Thymus (tissue), 14 donors: ENCODE measurements at places on chromosomes 2 and 18. TPM values are rescaled to one million over a fixed set of nuclear protein-coding genes. Genes with fewer than 3 reads are reported as not detected.

GRCh38 chr2:85935746-85936208 is 47.0 kb upstream of the ST3GAL5 start:
- H3K27me3 ChIP-seq, result no peaks in the 10 kb centered on the region
- no peaks in the 10 kb centered on the region for H3K4me1 ChIP-seq
- no peak for DNase-seq
- no peak overlapping the region for H3K4me3 ChIP-seq

DNA sequence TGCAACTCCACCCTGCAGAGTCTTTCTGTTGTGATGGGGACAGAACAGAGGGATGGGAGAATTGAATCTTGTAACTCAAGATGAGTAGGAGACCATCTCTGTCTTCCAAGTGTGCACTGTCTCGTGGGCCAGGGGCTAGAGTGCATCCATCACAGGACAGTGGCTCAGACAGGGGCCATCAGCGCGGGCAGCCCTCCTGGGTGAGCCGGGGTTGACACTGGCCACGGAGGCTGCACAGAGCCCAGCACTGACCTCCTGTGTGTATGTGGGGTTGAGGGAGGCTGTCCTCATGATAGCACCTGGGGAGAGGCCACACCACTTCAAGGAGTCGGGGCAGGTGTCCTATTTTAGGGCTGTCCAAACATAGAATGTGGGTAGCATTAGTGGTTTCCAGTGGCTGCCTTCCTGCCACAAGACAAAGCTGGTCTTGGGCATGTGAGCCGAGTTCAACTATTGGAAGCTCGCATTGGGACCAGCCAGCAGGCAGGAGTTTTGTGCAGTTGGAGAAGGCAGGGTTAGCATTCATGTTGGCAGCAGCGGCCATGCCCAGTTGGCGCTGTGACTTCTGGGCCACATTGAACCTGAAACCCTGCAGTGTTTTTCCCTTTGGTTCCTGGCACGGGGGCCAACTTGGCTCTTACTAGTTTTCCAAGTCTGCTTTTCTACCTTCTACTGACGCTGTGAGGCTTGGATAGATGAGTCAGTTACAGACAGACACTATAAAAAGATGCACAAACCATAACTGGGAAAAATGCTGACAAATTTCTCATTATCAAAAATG is 45.3 kb downstream of the ACOXL start:
- no peak for DNase-seq
- no peak overlapping the region for H3K4me3 ChIP-seq
- no peak overlapping the region for H3K27ac ChIP-seq
- H3K4me1 ChIP-seq, result no peaks in the 10 kb centered on the region
- H3K27me3 ChIP-seq, result peaks cover 11% of the 10 kb centered on the region
- H3K36me3 ChIP-seq, result no peaks in the 10 kb centered on the region

DNA sequence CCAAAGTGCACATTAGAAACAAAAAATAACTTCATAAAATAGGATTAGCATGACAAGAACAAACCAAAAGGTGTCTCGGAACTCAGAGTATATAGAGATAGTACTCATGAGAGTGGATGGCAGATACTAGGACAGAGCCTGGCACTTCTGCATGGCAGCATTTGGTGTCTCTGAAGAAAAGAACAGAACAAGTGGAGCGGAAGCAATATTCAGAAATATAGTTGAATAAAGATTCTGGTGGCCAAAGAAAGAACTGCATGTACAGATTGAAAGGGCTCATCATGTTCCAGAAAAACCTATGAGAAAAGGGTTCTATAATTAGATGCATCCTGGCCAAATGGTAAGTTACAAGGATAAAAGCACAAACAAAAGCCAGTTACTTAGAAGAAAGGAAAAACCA is 90.9 kb downstream of the CCDC138 start:
- no peak overlapping the region for H3K27ac ChIP-seq
- no peaks in the 10 kb centered on the region for H3K4me1 ChIP-seq
- H3K4me3 ChIP-seq, result no peak overlapping the region
- H3K27me3 ChIP-seq, result no peaks in the 10 kb centered on the region
- no peaks in the 10 kb centered on the region for H3K36me3 ChIP-seq
- DNase-seq, result no peak

DNA sequence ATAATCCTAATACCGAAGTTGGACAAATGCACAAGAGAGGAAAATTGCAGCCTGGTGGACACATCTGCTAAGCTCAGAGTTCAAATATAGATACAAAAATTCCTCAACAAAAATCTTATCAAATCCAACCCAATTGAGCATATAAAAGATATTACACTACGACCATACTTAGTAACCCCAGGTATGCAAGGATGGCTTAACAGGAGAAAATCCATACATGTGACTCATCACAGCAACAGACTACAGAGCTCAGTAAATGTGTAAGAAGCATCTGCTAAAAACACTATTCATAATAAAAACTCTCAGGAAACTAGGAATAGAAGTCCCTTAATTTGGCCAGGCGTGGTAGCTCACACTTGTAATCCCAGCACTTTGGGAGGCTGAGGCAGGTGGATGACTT is 28.3 kb downstream of the HS6ST1 start:
- H3K36me3 ChIP-seq, result peaks cover 59% of the 10 kb centered on the region
- no peaks in the 10 kb centered on the region for H3K27me3 ChIP-seq
- H3K4me3 ChIP-seq, result no peak overlapping the region
- peaks cover 5% of the 10 kb centered on the region for H3K4me1 ChIP-seq

DNA sequence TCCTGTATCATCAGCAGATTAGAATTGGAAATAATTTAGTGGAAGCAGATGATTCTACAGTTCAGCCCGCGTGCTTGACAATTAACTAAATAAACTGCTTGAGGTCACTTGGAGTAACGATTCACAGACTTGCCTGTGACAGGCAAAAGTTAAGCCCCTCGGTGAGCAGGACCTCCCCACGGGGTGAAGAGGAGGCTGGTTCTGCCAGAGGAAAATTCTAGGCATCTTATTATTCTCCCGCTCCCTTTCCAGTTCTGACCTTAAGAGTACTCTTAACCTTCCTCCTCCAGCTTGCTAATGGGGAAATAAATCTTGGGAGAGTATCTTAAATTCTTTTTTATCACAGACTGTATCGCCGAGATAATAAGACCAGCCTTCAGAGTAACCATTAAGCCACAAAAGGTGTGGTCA is 169.7 kb upstream of the SMAD2 start:
- H3K36me3 ChIP-seq, result no peaks in the 10 kb centered on the region
- H3K4me1 ChIP-seq, result no peaks in the 10 kb centered on the region
- H3K27ac ChIP-seq, result no peak overlapping the region
- DNase-seq, result no peak

DNA sequence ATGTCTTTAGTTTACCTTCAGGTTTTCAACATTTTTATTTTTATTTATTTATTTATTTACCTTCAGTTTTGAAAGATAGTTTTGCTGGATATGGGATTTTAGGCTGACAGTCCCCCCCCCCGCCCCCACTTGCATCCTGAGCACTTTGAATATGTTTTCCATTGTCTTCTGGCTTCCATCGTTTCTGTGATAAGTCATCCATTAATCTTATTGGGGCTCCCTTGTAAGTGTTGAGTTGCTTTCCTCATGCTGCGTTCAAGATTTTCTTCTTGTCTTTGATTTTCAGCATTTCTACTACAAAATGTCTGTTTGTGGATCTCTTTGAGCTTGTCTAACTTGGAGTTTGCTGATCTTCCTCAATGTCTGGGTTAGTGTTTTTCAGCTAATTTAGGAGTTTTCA is 19.4 kb upstream of the LDLRAD4 start:
- DNase-seq, result no peak
- no peak overlapping the region for H3K4me3 ChIP-seq
- no peaks in the 10 kb centered on the region for H3K4me1 ChIP-seq

DNA sequence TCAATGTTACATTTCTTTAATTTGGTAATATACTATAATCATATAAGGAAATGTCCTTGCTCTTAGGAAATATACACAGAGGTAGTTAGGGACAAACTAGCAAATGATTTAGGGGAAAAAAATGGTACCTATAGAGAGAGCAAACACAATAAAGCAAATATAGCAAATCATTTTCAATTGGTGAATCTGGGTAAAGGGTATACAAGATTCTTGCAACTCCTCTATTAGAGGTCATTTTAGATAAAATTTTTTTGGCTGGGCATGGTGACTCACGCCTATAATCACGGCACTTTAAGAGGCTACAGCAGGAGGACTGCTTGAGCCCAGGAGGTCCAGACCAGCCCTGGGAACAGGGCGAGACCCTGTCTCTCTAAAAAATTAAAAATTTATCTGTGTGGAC is 44.4 kb downstream of the STRN start:
- H3K27me3 ChIP-seq, result no peaks in the 10 kb centered on the region
- H3K27ac ChIP-seq, result no peak overlapping the region
- peaks cover 6% of the 10 kb centered on the region for H3K36me3 ChIP-seq
- DNase-seq, result no peak
- H3K4me3 ChIP-seq, result no peak overlapping the region

GRCh38 chr2:2850218-2850755 is 519.2 kb upstream of the MYT1L start:
- no peak for DNase-seq
- H3K27ac ChIP-seq, result no peak overlapping the region
- peaks cover 23% of the 10 kb centered on the region for H3K4me1 ChIP-seq
- H3K4me3 ChIP-seq, result no peak overlapping the region
- no peaks in the 10 kb centered on the region for H3K36me3 ChIP-seq

- no peaks in the 10 kb centered on the region for H3K4me1 ChIP-seq
- no peak overlapping the region for H3K4me3 ChIP-seq
- DNase-seq, result no peak
- H3K27ac ChIP-seq, result no peak overlapping the region
- H3K27me3 ChIP-seq, result no peaks in the 10 kb centered on the region
These were observed 55.9 kb upstream of the BARD1 start for GRCh38 chr2:214865400-214865799.

DNA sequence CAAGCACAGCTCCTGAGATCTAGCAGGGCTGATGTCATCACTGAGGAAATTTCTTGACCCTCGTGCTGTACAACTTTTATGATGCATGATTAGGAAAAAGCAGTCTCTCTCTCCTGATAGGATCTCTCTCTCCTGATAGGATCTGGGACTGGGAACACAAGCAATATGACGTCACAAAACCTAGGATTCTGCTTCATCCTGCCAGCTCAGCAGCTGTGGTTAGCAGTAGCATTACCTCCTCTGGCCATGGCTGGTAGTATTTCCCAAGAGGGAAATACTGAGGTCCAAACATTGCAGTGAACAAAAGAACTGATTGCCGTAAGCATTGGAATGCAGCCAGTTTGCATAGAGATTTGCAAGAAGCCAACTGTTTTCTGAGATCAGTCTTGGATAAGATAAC is 521.2 kb upstream of the POU3F3 start:
- no peak for DNase-seq
- H3K27me3 ChIP-seq, result no peaks in the 10 kb centered on the region
- H3K36me3 ChIP-seq, result no peaks in the 10 kb centered on the region
- no peak overlapping the region for H3K4me3 ChIP-seq
- no peak overlapping the region for H3K27ac ChIP-seq

DNA sequence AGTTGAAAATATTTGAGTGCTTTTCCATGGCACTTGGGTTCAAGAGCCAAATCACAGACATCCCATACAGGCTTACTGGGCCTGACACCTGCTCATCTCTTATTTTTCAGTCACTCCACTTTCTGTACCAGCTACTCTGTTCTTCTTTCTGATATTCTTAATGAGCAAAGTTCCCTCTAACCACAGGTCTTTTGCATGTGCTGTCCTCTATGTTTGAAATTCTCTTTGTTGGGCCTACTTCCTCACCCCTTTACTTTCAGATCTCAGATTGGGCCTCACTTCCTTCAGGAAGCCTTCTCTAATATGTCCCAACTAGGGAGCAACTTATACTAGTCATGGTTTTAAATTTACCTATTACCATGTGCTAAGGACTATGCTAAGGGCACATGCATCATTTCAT is 81.8 kb upstream of the RBMS1 start:
- no peaks in the 10 kb centered on the region for H3K27me3 ChIP-seq
- no peaks in the 10 kb centered on the region for H3K4me1 ChIP-seq
- DNase-seq, result no peak
- H3K36me3 ChIP-seq, result no peaks in the 10 kb centered on the region

DNA sequence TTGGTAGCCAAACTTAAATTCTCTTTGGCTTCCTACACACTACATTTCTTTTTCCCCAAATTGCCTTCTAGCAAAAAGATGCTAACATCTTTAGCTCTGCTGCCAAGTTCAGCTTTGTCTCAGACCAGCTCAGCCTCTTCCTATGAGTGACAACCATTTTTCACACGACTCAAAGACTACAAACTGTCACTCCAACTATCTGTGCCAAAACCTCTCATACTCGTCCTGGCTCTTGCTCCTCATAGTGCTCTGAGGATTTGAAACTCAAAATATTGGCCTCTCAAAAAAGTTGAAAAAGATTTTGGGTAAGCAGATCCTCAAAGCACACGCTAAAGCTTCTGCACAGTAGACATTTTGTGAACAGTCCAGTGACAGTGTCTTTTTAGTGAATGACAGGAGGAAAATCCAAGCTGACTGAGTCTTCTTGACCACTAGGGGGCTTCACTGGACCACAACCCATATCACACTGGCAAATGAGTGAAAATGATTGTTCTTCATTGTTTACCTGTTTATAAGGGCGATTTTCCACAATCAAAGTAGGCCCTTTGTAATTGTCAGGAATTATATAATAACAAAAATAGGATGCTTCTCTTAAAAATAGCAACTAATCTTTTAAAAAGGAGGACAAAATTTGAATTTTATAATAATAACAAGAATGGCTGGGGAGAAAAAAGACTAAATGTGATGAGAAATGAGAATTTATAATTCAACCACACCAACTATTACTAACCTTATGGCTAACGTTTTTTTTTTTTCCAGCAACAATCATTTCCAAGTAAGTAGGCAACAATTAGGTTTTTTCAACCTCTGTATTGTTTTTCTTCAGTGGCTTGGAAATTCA is 85.5 kb upstream of the PGAP1 start:
- no peaks in the 10 kb centered on the region for H3K27me3 ChIP-seq
- H3K36me3 ChIP-seq, result peaks cover 39% of the 10 kb centered on the region
- H3K4me3 ChIP-seq, result no peak overlapping the region
- peak; percentile 26 for DNase-seq
- no peaks in the 10 kb centered on the region for H3K4me1 ChIP-seq

DNA sequence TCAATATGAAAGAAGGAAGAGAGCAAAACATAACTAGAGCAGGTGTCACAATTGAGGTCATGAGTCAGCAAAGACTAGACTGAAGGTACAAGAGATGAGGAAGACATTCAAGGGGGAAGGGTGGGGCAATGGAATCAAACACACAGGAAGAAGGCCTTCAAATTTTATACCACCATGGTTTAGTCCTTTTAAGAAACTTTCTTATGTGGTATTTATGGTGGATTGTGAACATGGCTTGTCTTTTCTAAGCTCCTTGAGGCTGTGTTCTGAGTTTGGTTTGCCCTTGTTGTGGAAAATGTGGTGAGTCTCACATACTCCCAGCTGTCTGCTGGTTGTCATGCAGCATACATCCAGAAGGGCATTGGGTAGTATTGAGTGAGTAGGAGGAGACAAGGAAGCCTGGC is 62.1 kb downstream of the NABP1 start:
- H3K4me3 ChIP-seq, result no peak overlapping the region
- DNase-seq, result peak; percentile 78
- no peak overlapping the region for H3K27ac ChIP-seq
- H3K4me1 ChIP-seq, result peaks cover 10% of the 10 kb centered on the region

GRCh38 chr2:239392688-239393387 is 8.0 kb downstream of the HDAC4 start:
- no peaks in the 10 kb centered on the region for H3K27me3 ChIP-seq
- no peak overlapping the region for H3K27ac ChIP-seq
- H3K4me3 ChIP-seq, result no peak overlapping the region
- peaks cover 62% of the 10 kb centered on the region for H3K4me1 ChIP-seq
- peaks cover 52% of the 10 kb centered on the region for H3K36me3 ChIP-seq

CDH2 gene
- total RNA-seq, result 3.0 TPM

LYG2 gene
- total RNA-seq, result not detected

ALMS1 gene
- total RNA-seq, result 19.5 TPM

ALPI gene
- 0.19 TPM for total RNA-seq

FRZB gene
- 2.5 TPM for total RNA-seq

BMP10 gene
- 0.14 TPM for total RNA-seq

ASB18 gene
- not detected for total RNA-seq

ALPG gene
- total RNA-seq, result 0.24 TPM

KRTCAP3 gene
- total RNA-seq, result 1.6 TPM

CCDC74B gene
- 2.9 TPM for total RNA-seq

GREB1 gene
- 0.24 TPM for total RNA-seq

SRD5A2 gene
- 0.28 TPM for total RNA-seq
